ENCODE measurements at places on chromosomes 11 and 22.

DNA sequence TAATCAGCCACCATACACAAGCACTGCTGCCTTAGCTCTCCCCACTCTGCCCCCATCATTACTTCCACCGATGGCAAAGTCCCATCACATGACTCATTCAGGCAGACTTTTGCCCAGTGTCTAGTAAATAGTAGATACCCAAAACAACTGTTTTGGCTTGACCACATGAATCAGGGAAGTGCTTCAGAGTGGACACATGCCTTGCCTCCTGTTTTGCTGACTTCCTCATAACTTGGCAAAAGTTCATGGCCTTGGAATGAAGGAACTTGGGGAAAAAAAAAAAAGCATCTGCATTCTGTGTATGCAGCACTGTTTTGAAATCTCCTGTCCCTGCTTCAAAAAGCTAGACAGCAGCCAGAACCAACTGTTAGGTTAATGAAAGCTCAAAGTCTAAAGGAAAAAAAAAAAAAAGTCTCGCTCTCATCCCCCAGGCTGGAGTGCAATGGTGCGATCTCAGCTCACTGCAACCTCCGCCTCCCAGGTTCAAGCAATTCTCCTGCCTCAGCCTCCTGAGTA, 335.3 kb downstream of the FAM181B start:
- DNase-seq: peak; percentile 34

DNA sequence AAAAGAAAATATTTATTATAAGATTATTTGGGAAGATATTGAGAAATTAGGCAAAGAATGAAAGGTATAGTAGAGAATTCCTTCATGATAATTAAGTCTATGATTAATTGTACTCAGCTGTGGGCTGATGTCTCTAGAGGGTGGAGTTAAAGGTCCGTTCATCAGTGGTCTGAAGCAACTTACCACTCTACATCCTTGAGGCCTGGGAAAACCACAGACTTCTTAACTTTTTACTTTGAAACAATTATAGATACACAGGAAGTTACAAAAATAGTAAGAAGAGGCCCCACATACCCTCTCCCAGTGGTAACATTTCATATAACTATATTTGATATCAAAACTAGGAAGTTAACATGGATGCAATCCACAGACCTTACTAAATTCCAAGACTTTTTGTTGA, 167.0 kb upstream of the NECTIN1 start:
- DNase-seq: no peak

DNA sequence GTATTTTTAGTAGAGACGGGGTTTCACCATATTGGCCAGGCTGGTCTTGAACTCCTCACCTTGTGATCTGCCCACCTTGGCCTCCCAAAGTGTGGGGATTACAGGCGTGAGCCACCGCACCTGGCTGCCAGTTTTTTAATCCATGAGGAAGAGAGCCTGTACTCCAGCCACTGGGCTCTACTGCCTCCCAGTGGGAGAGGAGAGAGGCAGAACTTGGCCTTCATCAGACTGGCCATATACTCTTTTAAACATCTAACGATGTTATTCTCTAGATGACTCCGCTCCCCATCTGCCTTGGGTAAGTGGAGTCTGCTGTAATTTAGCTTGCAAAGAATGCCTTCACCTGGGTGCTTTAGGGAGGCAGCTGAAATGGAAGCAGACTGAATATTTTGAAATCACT, 34.6 kb downstream of the SLC6A5 start:
- DNase-seq: no peak

GRCh38 chr11:78397398-78397797, 20.2 kb downstream of the GAB2 start:
- peak; percentile 64 for DNase-seq

DNA sequence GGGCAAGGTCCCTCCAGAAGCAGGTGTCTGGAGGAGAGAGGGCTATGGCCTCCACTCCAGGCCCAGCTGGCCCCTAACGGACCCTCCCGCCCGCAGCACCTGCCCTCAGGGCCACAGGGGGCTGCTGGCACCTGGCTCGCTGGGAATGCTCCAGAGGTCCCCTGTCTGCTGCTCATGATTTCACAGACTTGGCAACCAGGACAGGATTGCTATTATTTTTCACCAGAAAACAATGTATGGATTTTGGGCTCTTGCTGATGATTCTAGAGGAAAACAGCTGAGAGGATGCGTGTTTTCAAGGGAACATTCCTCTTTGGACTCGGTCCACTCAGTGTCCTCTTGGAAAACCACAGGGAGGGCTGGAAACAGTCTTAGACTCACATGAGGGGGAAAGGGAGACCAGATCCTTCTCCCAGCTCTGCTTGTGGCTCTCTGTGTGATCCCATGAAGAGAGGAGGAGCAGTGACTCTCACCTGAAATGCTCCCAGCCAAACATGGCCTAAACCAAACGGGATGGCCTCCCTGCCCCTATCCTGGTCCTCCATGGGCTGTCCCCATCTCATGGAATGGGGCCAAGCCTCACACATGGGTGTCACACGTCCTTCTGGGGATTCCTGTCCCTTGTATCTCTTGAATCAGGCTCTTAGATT, 15.8 kb downstream of the MYEOV start:
- DNase-seq: no peak

- peak; percentile 61 for DNase-seq
Measured at GRCh38 chr22:40855979-40856512, 393 bp downstream of the ST13 start.

GRCh38 chr11:131274233-131274632, 96.2 kb upstream of the NTM start:
- DNase-seq: no peak

GRCh38 chr11:37963440-37963839, 1365.4 kb upstream of the RAG2 start:
- no peak for DNase-seq

DNA sequence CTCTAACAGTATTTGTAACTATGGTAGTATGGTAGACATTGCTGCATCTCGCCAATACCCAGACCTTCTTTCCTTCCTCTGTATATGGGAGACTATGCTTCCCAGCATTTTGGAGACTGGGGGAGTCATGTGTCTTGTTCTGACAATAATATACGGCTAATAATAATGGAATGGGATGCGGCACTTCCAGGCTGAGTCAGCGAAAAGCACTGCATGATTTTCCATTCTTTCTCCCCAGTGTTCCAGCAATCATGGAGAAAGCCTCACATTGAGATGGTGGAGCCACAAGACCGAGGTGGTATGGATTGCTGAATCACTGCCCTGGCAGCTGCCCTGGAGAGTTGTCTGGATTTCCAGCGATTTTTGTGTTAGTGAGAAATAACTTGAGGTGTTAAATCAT, 77.1 kb upstream of the FIBIN start:
- DNase-seq: no peak

DNA sequence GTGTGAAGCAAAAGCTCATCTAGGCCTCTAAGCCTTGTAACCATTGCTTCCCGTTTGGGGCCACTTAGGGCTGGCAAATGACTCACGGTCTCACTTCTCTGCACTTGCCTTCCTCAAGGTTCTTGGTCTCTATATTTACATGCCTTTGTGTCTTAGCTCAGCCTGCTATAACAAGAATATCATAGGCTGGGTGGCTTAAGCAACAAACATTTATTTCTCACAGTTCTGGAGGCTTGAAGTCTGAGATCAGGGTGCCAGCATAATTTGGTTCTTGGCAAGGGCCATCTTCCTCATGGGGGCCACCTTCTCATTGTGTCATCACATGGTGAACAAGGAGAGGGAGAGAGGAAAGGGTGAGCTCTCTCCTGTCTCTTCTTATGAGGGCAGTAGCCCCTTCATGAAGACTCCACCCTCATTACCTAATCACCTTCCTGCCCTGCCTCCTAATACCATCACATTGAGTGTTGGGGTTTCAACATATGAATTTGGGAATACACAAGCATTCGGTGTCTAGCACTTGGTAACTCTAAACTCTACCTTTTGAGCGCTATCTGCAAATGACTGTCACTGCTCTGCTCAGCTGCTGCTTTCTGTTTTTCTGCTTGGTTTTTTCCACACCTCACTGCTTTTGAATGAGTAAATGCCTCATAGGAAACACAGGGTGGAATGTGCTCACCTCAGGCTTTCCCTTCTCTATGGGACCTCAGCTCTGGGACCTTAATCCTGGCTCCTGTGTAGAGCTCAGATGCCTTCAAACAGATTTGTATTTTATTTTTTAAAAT, 16.2 kb upstream of the ME3 start:
- DNase-seq: peak; percentile 81

Data from suppressor macrophage (primary cell).